CMK (cell line): ENCODE measurements at places on chromosomes 11 and 22.

DNA sequence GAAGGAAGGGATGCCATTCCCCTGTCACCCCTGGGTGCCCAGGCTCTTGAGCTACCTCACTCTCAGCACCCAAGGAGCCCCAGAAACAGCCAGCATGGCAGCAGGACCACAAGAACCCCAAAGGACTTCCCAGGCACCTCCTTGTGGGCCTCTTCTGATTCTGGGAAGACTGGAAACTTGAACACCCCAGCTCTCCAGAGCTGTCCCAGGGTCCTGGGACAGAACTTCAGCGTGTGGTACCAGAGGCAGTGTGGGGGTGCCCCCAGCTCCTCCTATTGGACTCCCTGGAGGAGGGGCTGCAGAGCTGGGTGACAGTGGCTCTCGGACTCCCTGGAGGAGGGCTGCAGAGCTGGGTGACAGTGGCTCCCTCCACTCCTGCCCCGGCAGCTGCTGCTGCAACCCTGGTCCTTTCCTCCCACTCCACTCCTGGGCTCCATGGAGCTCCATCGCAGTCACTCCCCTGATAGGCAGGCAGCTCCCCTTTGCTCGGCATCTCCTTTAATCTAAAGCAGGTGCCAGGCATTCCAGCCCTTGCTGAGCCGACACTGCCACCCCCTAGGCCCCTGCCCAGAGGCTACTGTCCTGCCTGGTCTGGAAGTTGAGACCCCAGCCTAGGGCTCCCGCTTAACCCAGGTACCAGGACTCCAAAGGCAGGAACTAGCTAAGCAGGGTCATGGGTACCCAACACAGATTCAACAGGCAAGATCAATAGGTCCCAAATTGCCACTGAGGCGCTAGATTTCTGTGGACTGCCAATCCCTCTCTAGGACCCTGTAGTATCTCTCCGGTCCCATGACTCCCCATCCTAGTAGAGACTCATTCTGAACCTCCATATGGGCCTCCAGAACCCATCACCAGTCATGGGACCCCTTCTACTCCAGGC, 2.7 kb downstream of the BCL9L start:
- DNase-seq = no peak

DNA sequence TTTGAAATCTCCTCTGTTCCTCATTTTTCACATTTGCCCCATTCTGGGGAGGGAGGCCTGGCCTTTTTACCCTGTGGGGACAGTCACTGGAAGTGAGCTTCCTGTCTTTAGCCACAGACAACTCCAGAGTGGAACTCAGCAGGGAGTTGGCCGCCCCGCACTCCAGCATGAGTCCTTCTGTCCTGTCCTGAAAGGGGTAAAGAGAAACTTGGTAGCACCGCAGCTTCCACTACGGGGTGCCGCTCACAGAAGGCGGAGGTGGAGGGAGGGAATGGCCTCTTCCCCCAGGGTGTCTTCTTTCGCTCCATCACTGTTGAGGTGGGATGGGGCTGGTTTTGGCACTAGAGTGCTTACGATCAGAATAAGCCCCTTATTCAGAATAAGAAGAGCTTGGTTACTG, 132.2 kb downstream of the ST3GAL4 start:
- DNase-seq = no peak

- no peak for DNase-seq
Observed at GRCh38 chr22:32788904-32789624, 12.4 kb upstream of the TIMP3 start.

- no peak for DNase-seq
Observed at GRCh38 chr11:68460741-68461574, at the start of gene PPP6R3. Gene PPP6R3 (plus strand): TSS chr11:68460752. CDS start chr11:68537665, 76,913 bp downstream.

- DNase-seq = no peak
Observed at GRCh38 chr11:3130269-3131071, 34.6 kb downstream of the OSBPL5 start.

- no peak for DNase-seq
Observed at GRCh38 chr11:109018639-109019038, 353.8 kb downstream of the DDX10 start.

DNA sequence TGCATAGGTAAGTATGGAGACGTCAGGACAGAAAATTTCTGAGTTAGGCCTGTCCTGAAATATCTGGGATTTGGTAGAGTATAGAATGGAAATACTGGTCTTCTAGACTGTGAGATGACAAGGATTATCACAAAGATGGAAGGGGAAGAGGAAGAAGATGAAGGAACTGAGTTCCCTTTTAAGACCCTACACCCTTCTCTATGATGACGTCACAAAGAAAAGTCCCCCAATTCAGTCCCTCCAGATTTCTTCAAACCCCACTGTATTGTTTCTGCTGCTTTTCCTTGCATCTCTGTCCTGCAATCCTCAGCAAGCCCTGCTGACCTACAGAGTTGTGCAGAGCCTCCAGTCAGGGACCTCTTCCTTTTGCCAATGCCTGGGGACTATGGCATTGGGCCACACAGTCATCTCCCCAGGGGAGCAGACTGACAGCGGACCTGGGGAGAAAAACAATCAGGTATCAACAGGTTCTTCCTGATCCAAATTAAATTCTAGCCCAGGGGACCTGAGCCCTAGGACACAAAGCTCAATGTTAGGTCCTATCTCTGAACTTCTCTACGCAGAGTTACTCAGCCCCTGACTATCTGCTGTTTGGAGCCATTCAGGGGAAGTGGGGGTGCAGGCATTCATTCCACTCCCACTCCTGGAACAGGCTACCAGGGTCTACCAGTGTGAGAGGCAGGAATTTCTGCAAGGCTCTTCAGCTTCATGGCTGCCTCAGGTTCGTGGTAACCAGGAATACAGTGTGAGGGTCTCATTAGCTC, 49.2 kb upstream of the POU2AF1 start:
- no peak for DNase-seq

DNA sequence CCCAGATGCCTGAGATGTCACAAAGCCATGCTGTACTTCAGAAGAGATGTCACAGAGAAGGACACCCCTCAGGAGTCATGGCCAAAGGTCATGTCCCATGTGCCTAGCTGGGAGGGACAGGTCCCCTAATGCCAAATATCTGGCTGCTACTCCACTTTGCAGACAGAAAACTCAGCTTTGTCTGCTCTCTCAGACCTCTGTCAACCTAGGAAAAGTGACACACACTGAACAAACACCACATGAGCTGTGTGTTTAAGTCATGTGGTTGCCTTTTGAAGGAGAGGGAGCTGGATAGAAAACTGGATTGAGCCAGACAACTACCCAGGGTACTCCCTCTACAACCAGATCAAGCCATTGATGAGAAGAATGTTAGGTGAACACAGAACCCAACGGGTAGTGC, 3.5 kb downstream of the TRIM66 start:
- DNase-seq = no peak

- no peak for DNase-seq
Observed at GRCh38 chr11:62652161-62653006, 718 bp downstream of the INTS5 start.

GRCh38 chr11:79747406-79747805, 306.6 kb upstream of the TENM4 start:
- no peak for DNase-seq

DNA sequence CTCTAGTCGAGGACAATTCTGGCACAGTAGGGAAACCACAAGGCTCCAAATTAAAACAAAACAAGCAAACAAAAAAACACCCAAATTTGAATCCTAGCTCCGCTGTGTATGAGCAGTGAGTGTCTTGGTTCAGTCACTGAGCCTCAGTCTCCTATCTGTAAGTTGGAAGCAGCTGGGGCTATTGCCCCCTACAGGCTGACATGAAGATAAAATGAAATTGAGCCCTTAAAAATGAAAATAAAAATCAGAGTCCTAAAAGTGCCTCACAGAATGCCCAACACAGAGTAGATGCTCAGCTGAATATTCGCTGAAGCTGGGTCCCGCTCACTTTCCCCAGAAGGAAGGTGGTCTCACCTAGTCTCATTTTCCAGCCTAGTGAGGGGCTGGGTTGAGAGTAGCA, 65.2 kb downstream of the PDE2A start:
- no peak for DNase-seq
